Activated naive CD8-positive, alpha-beta T cell treated with anti-CD3 and anti-CD28 coated beads, Interleukin-2, amount 50 U/mL, for 16 hours (primary cell): ENCODE measurements at places on chromosomes 6 and 20.

GRCh38 chr6:74598462-74599393 is 607.1 kb downstream of the COL12A1 start:
- DNase-seq, result no peak

DNA sequence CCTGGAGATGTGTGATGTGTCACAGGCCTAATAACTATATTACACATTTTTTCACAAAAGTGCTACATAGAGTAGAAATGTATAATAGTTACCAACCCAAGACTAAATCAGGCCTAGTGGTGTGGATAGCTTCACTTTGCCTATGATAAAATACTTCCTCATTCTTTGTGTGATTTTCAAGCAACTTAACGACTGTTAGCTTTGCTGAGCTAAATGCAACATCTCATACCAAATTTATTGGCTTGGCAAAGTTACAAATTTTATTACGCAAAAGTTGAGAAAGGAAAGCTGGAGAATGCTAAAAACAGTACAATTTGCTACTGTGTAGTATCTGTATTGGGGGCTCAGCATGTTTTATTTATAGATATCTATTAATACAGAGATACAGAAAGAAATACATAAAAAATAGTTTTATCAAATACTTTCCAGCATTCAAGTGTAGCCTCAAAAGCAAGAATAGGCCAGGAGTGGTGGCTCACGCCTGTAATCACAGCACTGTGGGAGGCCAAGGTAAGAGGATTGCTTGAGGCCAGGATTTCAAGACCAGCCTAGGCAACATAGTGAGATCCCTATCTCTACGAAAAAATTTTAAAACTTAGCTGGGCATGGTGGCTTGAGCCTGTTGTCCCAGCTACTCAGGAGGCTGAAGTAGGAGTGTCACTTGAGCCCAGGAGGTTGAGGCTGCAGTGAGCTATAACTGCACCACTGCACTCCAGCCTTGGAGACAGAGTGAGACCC is 3.6 kb upstream of the EDN1 start:
- no peak for DNase-seq

DNA sequence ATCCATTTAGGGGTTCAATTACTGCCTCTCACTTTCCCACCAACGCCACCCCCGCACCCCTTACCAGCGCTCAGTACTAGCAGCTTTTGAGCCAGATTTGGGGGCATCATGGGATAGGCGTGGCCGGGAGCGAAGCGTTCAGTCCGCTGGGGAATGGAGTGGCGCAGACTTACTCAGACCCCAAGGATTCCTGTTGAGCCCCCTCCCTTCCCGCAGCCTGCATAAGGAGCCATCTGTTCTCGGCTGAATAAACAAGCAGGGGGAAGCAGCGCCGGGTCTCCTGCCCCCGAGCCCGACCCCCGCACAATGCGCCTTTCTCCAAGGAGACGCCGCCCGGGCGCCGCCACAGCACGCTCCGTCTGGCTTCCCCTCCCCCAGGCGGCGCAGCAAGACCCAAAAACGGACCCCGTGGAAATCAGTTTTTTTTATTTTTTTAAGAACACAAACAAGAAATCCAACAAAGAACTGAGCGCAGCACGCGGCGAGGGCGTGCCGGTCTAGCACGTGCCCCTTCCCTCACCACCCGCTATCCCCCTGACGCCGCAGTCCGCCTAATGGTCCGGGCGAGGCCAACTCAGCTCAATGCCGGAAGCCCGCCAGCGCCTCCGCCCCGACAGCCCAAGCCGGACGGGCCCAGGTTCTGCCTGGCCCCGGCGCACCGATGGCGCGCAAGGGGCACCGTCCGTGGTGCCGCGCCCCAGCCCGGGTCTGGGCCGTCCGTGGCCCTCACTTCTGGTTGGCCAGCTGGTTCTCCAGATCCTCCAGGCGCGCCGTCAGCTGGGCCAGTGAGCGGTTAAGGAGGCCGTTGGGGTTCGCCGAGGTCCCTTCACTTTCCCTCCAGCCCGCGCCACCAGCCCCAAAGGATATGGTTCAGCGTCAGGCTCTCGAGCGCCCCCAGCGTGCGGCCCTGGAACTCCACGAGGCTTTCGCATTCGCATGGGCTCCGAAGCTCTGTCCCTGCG is 13.3 kb upstream of the RBPJL start:
- DNase-seq, result peak; percentile 65

DNA sequence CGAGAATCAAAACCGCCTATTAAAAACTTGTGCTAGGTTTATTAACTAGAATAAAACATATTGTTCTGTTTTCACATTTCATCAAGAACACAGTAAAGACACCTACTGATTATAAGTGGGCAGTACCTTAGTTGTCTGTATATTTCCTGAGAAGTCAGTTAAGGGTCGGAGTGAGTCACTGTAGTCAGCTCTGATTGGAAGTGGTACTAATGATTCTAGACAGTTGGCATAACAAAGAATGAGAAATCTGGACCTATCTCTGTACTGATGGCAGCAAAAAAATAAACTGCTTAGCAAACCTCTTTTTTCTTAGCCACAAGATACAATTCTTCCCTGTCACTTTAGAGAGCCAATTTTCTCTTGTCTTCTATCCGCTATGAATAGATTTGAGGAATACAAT is 387.3 kb upstream of the ADGRB3 start:
- no peak for DNase-seq

- DNase-seq, result no peak
Observed at GRCh38 chr20:60903325-60903971, 348.6 kb upstream of the CDH4 start.

- no peak for DNase-seq
Observed at GRCh38 chr20:38725148-38725901, 1.0 kb downstream of the SLC32A1 start.

GRCh38 chr20:36885356-36885755 is 9.4 kb downstream of the TLDC2 start:
- DNase-seq, result no peak

- no peak for DNase-seq
Observed at GRCh38 chr6:157519255-157520116, 138.5 kb downstream of the ZDHHC14 start.

DNA sequence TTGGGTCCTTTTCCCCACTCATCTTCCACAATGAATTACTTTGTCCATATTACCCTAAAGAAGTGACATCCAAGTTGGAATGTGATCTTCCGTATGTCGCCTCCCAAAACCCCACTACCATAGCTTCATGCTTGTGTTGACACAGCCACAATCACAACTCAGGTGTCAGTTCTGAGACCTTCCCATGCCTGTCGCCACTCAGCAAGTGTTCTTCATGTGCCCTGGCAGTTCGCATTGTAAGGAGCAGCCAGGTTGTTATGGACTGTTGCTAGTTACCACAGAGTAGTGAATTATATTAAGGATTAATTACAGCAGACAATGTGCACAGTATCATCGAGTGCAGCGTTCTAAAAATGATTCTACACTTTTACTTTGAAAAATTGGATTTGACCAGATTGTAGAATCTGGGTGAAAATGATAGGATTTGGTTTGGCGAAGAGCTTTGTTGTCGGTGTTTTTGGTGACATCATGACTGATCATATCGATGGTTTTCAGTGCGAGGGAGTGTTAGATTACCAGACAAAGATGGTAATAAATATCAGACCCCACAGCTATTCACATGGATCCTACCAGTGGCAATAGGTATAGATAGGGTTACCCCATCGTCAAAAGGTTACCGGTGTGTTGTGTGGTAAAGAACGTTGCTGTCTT is 1.7 kb downstream of the PCMTD2 start:
- no peak for DNase-seq

DNA sequence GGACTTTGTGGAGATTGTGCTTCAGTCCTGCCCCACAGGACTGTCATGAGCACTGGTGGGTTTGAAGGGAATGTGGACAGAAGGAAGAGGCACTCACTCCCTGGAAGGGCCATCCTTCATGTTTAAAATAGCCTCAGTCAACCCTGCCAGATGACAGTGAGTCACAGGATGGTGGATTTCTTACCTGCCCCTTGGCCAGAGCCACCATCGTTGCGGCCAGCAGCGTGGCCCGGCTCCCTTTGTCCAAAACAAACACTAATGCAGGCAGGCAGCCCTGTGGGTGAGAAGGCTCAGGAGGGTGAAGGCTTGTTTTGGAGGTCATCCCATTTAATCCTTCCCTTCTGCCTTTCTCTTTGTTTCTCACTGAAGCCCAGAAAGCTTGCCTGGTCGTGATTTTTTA is 422.7 kb downstream of the CD83 start:
- DNase-seq, result no peak

DNA sequence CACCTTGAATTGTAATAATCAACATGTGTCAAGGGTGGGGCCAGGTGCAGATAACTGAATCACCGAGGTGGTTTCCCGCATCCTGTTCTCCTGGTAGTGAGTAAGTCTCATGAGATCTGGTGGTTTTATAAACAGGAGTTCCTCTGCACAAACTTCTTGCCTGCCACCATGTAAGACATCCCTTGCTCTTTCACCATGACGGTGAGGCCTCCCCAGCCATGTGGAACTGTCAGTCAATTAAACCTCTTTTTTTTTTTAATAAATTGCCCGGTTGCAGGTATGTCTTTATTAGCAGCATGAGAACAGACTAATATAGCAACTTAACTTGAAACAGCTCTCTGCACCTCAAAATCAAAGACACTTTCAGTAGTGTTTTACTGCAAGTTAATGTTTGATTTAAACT is 121.6 kb downstream of the OGFRL1 start:
- DNase-seq, result no peak

- DNase-seq, result peak; percentile 42
Observed at GRCh38 chr20:46681032-46681854, 8.0 kb downstream of the TP53RK start.

DNA sequence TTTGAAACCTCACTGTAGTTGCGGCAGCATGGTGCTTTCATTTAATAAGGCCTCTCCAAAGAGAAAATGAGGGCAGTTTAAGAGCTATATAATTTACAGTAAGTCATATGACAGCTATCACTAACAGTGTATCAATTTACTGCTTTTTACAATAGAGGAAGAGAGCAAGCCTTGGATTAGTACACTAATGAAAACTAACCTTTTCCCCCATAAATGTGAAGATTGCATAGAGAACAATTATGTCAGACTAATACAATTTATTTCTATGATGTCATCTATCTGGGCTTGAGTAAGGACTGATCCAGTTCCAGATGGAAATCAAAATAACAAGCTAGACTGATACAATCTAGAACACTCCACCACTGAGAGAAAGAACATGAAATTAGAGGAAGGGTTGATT is 78.1 kb upstream of the FAM83B start:
- DNase-seq, result no peak

DNA sequence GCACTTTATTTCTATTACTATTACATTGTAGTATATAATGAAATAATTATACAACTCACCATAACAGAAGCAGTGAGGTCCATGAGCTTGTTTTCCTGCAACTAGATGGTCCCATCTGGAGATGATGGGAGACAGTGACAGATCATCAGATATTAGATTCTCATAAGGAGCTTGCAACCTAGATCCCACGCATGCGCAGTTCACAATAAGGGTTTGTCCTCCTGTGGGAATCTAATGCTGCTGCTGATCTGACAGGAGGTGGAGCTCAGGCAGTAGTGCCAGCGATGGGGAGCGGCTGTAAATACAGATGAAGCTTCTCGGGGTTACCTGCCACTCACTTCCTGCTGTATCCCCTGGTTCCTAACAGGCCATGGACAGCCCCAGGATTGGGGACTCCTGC is 139.5 kb upstream of the TCF21 start:
- no peak for DNase-seq

DNA sequence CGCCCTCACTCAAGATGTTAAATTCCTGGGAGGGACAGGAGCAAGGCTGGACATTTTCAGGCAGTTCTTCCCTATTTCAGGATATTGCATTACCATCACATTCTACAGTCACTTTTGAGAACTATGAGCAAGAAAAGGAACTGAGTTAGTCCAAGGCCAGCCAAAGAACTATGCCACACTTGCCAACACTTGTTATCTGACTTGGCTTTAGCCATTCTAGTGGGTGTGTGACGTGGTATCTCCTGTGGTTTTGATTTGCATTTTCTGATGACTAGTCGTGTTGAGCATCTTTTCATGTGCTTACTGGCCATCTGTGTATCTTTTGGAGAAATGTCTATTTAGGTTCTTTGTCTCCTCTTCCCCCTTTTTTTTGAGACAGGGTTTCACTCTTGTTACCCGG is 12.0 kb downstream of the XRN2 start:
- no peak for DNase-seq

DNA sequence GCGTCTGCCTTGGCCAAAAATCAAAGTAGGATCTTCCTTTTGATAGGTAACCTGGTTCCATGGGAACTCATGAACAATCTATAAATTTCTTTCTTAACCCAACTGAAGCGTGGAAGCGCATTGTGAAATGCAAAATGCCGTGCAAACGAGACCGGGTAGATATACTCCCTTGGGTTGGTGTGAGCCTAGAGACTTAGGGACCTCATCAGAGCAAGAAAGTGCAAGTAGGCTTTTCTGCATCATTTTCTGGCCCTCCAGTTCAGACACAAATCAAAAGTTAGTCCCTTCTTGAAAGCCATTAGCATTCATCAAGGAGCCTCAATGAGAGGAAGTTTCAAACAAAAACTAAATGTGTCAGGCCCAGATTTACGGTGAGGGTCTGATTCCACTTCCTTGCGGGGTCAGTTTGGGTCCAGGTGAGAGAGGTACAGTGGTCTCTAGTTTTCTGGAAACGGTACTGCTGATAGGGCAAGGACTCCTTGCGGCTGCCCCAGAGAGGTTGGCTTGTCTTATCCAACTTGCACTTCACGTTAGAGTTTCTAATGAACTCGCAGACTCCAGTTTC is 5.3 kb upstream of the ZNF184 start:
- DNase-seq, result no peak

GRCh38 chr20:55213653-55214052 is 738.3 kb downstream of the DOK5 start:
- no peak for DNase-seq
